ENCODE measurements at places on chromosomes 4 and X.

- DNase-seq: no peak
Observed at GRCh38 chr4:127251423-127251822, 381.3 kb upstream of the INTU start.

GRCh38 chr4:165580351-165580905 is 201.6 kb downstream of the CPE start:
- DNase-seq: no peak

DNA sequence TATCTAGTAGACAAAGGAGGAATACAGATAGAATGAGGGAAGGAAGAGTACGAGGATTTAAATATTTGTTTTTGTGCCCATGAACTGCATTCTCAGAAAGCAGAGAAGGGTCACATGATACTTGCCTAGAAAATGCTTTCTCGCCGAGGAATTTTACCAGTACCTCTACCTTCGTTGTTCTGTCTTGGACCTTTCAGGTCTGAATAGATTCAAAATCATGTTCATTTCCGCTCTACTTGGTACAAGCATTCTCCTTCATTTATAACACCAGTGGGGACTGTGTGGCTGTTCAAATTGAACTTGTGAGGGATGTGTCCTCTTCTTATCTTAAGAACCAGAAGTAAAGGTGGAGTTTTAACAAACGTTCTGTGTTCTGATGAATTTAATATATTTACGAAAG is 1.9 kb downstream of the USP38 start:
- no peak for DNase-seq

DNA sequence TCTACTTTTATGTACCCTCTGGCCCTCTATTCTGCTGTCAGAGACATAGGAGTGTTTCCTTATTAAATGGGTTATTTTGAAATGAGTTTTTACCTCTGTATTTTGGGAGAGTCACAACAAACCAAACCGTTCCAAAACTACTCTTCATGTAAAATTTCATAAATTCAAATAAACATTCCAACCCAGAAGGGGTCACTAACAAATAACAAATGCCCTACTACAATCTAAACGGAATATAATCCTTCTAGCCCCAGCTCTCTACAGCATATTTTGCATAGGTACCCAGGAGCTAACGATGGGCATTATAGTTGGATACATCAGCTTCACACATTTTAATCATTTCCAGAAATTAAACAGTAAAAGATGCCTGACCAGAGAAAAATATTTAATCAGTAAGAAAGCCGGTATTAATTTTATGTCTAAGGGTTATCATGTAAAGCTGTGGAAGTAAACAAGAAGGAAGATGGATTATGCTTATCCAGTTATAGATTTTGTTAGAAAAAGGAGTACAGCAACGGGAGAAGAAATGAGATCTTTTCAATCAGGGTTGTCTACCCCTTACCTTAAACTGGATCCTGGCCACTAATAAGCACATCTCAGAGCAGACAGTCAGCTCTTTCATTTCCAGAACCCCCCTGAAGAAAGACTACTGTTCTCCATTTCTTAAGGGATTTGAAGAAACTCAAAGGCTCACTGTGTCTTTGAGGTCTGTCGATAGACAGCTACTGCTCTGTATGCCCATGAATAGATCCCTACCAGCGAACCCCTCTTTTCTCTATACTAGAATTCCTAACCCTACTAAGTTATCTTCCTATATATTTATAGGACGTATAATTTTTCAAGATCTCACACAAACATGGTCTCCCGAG is 1.2 kb downstream of the UGDH start:
- DNase-seq: no peak

DNA sequence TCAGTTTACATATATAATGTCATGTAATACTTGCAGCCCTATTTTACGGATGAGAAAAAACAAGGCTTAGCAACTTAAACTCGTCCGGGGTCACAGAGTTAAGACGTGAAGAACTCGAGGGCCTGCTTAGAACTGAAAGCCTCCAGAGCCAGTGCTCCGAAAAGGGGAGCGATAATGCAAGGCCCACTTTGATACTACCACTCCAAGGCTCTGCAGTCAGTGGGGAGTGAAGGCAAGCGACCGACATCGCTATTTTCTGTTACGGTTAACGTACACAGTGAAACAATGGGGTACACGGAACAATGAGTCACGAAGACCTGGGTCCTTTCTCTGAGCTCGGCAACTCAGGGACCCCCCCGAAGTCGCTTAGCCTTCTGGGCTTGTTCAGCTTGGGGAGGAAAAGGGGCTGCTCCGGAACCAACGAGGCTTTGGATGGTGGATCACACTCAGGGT is 965 bp downstream of the PPA2 start:
- DNase-seq: no peak
